Fibroblast of the conjunctiva (primary cell): ENCODE measurements at places on chromosomes 4 and X.
A peak's percentile ranks its signal among the peaks of the same experiment; 100 is the strongest.

DNA sequence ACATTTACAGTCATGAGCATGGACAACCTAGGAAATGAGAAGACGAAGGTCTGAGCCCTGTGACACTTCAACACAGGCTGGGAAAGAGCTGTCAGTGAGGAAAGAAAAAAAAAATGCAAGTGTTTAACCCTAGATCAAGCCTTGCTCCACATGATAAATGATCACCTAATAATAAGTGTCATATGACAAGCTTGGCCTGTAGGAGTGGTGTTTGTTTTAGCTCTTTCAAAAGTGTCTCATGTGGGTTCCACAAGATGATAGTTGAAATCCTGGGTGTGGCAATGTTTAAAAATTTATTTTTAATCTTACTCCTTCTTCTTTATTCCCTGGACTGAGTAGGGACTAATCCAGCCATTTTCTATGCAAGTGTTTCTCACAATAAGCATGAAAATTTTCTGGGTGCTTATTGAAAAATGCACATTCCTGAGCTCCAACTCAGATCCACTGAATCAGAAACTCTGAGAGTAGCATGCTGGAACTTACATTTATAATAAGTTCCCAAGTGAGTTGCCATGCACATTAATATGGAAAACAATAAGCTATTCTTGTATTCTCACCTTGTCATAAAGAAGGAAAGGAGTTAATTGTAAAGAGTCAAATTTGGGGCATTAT is 138.3 kb downstream of the AREG start:
- DNase-seq, result no peak

GRCh38 chrX:19785647-19786046 is 101.8 kb downstream of the SH3KBP1 start:
- DNase-seq, result no peak

- no peak for DNase-seq
Observed at GRCh38 chr4:13306356-13306755, 177.8 kb downstream of the RAB28 start.

GRCh38 chr4:145814246-145814645 is 124.4 kb downstream of the ZNF827 start:
- DNase-seq, result no peak

DNA sequence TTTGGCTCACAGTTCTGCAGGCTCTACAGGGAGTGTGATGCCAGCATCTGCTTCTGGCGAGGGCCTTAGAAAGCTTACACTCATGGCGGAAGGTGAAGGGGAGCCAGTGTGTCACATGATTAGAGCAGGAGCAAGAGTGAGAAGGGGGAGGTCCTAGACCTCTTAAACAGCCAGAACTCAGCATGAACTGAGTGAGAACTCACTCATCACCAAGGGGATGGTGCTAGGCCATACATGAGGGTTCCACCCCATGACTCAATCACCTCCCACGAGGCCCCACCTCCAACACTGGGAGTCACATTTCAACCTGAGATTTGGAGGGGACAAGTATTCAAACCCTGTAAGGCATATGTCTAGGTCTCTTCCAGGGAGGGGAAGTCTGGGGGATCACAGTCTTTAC is 33.4 kb downstream of the SPRY1 start:
- no peak for DNase-seq

- DNase-seq, result no peak
Observed at GRCh38 chr4:71251261-71251660, 87.6 kb upstream of the SLC4A4 start.

DNA sequence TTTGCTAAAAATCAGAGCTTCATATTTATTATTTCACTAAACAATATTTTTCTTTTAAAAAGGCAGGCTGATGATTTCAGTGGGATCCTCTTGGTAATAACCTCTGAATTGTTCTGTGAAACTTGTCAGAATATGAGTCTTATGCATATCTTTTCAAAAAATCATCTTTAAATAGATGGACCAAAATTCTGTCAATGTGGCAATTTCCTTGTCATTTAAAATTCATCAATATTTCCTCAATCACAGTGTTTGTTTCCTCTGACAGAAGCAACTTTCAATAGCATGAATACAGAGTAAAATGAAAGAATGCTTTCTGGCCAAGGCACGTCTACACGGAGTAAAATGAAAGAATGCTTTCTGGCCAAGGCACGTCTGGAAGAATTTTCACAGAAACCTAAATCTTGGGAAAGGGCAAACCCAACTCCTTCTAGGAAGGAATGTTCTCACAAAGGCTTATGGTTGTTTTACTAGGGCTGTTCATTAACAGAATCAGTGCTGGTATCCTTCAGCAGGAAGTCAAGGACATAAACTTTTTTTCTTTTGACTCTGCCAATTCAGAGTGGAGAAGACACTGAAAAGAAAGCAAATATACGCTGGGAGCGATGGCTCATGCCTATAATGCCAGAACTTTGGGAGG is 99.0 kb upstream of the GPR34 start:
- DNase-seq, result no peak

DNA sequence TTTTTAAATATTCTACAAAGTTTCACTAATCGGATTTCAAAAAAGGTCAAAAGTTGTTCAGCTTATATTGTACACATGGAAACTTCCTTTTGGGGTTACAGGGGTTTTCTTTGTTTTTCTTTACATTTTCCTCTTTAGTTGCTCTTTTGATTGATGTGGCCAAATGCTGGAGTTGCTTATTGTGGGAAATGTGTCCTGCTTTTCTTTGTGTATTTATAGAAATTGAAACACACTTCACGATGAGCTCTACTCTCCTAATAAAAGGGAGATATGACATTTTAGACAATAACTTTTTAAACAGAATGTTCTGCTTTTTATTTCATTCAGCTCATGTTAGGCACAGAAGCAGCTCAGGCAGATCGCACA is 50.7 kb upstream of the SPRY1 start:
- DNase-seq, result no peak

DNA sequence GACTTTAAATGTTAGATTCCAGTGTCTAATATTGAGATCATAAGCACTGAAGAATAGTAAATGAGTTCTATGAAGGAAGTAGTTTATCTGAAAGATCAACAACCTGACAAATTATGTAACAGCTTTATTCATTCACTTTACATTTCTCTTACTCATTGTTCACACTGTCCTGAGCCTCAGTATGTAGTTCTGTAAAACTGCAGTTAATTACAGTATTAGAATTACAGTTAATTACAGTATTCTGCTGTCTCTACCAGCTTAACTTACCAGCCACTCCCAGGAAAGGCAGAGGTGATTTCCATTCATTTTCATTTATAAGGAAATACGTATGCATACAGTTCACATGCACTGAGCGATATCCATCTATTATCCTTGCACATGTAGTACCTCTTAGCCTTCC is 32.7 kb downstream of the NFKB1 start:
- DNase-seq, result no peak

DNA sequence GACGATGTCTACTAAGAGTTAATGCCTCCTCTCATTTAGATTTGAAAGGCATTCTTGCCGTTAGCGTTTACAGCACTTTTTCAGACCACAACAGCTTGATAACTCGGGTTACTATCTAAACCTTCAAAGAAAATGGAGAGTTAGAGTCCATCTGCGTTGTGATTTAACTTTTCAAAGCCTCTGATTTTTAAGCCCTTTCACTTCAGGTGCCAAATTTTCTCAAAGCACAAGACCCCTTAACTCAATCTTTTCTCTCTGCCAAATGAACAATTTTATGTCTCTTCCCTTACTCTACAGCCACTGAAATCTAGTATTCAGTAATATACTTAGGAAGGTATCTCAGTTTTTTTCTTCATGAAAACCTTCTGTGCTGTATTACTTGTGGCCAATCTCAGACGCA is 310.5 kb downstream of the TENM3 start:
- no peak for DNase-seq

GRCh38 chr4:71074452-71075299 is 81.2 kb downstream of the DCK start:
- DNase-seq, result no peak

DNA sequence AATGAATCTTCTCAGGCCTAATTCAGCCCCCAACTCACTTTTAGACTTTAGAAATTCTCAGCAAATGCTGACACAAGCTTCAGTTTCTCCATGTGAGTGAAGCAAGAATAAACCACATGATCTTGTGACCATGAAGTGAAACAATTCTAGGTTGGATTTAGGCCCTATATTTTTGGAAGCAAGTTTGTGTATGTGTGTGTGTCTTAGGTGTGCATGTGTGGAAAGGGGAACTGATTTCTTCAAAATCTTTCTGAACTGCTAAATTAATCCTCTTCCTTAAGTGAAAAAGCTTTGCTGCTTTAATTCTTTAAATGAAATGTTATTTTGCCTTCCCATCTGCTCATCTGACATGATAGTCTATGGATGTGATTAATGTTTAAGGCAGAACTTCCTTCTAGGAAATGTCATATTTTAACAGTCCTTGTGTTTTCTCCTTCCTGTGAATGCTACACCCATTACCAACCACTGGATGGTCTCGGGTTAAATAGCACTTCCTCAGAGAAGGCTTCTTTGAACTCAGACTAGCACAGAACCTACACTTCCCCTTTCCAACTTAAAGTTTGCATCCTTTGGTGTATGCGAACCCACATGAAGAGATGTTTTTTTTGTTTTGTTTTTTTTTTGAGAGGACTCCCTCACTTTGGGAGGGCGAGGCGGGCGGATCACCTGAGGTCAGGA is 1.2 kb upstream of the TMEM144 start:
- DNase-seq, result no peak

DNA sequence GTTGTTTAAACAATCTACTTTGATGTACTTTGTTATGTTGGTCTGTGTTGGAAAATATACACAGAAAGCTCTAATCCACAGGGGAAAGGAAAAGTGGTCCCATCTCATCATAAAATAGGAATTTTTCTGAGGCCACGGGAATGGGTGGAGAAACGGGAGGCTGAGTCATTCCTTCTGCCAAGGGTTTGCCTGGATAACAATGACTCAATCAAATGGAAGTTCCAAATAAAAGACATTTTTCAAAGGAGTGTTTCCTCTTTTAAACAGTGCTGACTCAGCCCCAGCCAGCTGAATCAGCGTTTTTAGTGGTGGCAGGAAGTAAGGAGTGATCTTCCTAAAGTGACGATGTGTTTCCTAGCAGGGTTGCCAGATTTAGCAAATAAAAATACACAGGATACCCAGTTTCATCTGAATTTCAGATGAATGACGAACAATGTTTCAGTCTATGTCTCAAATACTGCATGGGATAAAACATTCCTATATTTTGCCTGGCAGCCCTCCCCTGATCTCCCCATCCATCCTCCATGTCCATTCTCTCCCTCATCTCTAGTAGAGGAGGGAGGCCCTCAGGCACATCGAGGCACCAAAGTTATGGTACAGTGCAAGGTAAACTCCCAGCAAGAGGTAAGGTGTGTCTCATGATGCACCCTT is 345.4 kb upstream of the GATB start:
- peak; percentile 80 for DNase-seq

- no peak for DNase-seq
Observed at GRCh38 chr4:104969394-104970082, 177.1 kb upstream of the TET2 start.

- DNase-seq, result no peak
Observed at GRCh38 chrX:97266406-97267121, 382.9 kb downstream of the RPA4 start.

- DNase-seq, result no peak
Observed at GRCh38 chrX:37781081-37781480, 1.2 kb downstream of the CYBB start.

DNA sequence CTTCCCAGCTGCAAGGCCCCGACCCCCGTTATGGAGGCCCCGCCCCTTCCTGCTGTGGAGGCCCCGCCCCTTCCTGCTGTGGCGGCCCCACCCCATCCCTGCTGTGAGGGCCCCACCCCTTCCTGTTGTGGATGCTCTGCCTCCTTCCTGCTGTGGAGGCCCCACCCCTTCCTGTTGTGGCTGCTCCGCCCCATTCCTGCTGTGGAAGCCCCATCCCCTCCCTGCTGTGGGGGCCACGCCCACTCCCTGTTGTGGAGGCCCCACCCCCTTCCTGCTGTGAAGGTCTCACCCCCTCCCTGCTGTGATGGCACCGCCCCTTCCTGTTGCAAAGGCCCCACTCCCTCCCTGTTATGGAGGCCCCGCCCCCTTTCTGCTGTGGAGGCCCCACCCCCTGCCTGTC is 104.9 kb upstream of the PSAPL1 start:
- no peak for DNase-seq

GRCh38 chr4:140138428-140138827 is 15.6 kb downstream of the MAML3 start:
- DNase-seq, result no peak

DNA sequence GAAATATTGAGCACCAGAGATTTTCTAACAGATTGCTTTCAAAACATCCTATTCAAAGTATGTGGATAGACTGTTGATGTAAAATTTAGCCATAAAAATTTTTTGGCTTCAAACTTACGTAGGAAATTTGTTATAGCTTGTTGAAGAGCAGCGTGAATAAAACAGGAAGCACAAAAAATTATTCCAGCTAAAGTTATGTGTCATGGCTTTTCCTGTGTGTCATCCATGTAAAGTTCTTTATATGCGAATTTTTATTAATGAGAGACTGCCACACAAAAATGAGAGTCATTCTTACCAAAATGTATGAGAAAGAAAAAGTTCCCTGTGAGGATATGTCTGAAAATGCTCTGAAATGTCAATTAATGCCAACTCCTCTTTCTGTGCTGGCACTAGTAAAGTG is 19.5 kb downstream of the EPGN start:
- no peak for DNase-seq

DNA sequence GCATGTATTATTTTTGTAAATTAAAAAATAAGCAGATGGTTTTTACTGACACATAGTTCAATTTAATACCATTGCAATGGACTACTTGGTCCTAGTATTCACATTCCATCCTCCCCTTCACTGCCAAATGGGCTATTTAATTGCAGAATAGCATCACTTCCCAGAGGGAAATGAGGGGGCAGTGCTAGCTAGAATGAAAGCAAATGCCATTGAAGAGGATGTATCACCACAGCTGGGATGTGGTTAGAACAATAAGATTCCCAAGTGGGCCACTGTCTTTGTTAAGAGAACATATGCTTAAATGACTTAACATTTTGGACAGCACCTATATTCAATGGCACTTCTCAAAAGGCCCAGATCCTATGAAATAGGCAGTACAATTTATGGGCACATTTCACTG is 224.7 kb downstream of the RBMX2 start:
- DNase-seq, result no peak

GRCh38 chrX:9532349-9532748 is 67.5 kb downstream of the TBL1X start:
- no peak for DNase-seq

GRCh38 chr4:161189286-161190134 is 974.3 kb downstream of the FSTL5 start:
- no peak for DNase-seq

DNA sequence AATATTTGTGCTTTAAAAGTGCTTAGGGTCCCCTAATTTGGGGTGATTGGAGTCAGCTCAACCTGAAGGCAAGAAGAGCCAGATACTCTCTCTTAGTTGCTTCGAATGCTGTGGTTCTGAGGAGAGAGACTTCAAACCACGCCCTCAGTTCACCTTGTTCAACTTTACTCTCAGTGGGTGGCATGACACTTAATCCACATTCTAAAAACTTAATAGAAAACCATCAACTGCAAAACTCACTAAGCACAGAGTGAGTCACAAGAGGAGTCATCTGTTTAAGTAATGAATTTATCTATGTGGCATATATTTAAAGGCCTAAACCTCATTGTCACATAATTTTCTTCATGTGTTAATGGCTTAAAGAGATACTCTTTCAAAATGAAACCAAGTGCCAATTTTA is 99.5 kb upstream of the SLC4A4 start:
- no peak for DNase-seq
